ENCODE measurements at places on chromosomes 1 and 21.
A peak's percentile ranks its signal among the peaks of the same experiment; 100 is the strongest.

DNA sequence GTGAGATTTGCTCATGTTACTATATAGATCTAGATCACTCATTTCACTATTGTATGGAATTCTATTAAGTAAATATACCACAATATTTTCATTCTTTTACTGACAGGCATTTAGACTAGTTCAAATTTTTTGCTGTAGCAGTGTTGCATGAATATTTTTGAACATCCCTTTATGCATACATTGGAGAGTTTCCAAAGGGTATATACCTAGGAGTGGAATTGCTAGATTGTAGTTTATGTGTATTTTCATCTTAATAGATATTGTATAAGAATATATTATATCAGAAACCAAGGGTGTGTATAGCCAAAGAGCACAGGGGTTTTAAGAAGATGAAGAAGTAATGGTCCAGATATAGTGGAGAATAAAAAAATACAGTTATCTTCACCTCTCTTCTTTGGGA lies 6.2 kb downstream of the SCMH1 start:
- DNase-seq = no peak

DNA sequence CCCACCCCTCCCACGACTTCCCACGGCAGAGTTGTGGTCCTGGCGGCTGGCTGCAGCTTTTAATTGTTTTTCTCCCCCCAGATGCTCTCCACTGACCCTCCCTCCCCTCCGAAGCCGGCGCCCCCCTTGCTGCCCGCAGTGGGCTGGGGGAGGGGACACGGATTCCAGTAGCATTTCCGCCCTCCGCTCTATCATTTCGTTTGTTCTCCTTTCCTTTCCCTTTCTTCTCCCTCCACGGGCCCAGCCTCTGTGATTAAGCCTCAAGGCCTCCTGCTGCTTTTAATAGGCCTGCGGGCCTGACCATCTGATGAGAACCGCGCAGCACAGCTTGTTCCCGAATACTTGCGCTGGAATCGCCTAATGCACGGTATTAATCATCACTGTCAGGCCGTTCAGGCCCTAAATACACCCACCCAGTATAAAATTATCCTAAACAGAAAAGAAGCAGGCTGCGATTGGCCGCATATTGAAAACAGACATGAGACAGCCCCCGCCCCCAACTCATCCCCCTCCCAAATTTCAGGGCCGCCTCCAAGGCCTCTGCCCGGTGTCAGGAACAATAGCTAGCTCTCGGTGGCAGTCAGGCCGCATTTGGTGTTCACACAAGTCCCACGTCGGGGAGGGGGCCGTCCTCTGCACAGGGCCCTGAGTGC lies 102.0 kb upstream of the ARHGEF16 start:
- no peak for DNase-seq

DNA sequence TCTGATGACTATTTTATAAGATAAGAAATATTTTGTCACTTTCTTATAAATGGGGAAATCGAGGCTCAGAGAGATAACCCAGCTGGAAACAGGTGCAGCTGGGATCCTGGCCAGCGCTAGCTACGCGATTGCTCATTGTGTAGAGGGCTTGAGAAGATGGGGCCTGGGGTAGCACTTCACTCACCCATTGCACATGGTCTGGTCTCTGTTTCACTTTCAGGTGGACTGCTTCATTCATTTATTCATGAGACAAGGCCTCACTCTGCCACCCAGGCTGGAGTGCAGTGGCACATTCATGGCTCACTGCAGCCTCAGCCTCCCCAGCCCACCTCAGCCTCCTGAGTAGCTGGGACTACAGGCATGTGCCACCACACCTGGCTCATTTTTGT lies 23.8 kb downstream of the UBE4B start:
- DNase-seq = no peak

DNA sequence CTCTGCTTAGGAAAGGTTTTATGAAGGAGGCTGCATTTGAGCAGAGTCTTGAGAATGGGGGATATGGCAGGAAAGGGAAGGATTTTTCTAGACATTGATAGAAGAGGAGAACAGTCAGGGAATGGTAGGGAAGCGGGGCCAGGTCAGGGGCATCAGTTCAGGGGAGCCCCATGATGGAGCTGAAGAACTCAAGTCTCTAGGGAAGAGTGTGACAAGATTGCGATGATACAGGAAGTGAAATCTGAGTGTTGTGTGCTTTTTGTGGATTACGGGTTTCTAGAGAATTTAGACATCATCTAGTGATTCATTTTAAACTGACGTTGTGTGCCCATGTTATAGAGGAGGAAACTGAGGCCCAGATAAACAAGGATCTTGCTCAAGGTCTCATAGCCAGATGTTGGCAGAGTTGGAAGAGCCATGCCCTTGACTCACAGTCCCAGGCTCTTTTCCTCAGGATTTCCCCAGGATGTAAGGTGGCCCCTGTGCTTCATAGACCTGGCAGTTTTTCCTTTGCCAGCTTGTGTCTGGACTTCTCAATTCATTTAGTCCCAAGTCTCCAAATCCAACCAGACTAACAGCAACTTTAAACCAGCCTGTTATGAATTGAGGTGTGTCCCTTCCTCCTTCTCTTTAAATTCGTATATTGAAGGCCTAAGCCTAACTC lies 130.3 kb downstream of the ROR1 start:
- no peak for DNase-seq

DNA sequence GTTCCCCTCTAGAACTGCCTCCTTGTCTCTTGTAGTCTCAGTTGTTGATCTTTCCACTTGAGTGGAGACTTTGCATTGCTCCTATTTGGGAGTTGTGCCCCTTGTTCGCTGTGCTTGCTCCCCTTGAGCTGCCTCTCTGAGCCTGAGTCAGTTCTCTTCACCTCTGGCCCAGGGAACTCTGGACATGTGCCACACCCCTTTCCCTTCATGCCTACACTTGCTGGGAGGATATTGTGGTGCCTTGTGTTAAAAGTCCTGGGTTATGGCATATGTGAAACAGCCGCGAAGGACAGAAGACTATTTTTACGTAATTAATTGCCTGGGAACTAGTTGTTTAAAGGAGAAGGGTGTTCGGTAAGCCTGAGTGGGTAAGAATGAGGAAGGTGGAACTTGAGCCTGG lies 32.2 kb upstream of the RPTN start:
- no peak for DNase-seq

DNA sequence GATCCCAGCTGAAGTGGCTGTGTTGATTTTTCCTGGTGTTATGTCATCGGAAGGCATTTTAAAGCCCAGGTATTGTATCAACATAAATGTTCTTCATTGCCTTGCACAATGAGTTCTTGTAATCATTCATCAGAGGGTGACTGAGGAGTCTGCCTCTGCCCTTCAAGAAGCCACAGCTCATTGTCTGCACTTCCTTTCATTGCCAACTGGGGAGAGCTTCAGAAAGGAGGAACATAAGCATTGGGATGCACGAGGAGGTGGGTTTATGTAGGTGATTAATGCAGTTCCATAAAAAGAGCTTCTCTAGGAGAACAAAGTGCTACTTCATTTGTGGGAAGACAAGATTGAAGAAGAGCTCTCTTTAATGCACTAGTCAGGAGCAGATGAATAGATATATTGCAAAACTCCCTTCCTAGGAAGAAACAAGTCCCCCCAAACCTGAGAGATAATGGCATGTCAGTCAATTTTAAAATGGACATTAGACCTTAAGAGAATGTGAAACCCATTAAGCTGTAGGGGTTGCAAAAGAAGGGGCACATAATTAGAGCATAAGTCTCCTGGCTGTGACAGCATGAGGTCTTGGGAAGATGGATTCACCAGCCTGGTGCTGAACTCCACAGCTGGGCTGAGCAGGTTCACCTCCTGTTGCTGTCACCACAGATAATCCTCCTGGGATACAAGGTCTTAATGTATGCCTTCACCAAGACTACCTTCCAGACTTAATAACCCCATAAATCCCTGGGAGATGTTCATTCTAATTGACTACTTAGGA lies 124.6 kb downstream of the BACH1 start:
- no peak for DNase-seq

GRCh38 chr1:18542351-18542750 lies 61.6 kb downstream of the KLHDC7A start:
- no peak for DNase-seq

- DNase-seq = no peak
Observed at GRCh38 chr1:16064536-16065268, 8.7 kb downstream of the FAM131C start.

DNA sequence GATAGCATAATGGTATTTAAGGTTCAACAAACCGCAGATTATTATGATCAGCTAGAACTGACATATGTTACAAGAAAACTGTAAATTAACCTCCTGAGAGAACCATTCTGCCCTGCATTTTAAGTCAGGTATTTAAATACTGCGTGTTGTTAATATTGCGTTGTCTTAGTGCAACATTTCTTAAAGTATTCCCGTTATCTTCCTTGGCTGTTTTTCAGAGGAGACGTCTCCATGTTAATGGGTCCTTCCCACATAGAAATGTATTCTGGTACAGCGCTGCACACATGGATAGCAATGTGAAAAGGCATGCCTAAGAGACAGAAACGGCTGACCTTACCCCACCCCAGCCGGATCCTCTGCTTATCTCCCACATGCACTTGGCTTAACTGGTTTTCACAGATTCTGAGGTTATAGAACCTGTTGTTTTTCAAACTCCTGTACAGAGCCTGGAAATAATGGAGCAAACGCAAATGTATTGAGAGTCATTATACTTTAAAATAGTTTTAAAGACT lies 22.8 kb upstream of the DEGS1 start:
- no peak for DNase-seq

DNA sequence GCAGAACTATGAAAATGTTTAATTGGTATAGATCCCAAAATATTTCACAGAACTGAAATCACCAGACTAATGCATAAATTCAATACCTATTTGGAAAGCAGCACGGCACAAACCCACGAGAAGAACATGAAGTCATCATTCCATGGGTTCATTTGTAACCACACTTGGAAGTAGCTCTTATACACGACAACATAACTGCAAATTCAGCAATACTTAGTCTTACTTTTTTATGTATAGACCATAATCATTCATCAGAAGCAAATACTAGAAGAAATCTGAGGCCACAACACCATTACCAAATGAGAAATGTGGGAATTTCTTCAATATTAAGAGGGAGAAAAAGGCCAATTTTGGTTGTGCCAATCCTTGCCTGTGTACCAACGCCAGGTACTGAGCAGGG lies 4.2 kb upstream of the UBE2G2 start:
- DNase-seq = no peak

- no peak for DNase-seq
Observed at GRCh38 chr1:7326366-7326765, 444.7 kb upstream of the VAMP3 start.

- peak; percentile 76 for DNase-seq
Observed at GRCh38 chr1:235093696-235094592, 34.7 kb downstream of the TOMM20 start.

GRCh38 chr21:44329086-44329889 lies 9.9 kb downstream of the CFAP410 start:
- no peak for DNase-seq

- no peak for DNase-seq
Observed at GRCh38 chr1:27931759-27932158, 3.0 kb upstream of the SMPDL3B start.

DNA sequence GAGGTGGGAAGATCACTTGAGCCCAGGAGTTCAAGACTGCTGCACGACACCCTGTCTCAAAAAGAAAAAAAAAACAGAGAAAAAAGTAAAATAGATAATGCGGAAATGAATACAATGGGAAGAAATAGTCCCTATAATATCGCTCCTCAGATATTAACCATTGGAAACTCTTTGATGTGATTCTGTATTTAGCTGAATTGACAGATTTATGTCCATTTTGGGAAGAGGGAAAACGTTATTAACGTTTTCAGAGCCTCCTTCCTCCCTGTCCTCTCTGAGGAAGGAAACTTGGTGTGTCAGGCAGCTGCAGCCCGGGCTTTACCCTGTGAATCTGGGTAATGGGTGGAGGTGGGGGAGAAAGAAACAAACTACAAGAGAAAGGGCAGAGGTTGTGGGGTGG lies 61.6 kb upstream of the ECE1 start:
- no peak for DNase-seq

GRCh38 chr21:15390049-15390448 lies 325.2 kb upstream of the NRIP1 start:
- DNase-seq = no peak

GRCh38 chr1:89995598-89996449 lies 914 bp downstream of the ZNF326 start:
- no peak for DNase-seq

GRCh38 chr21:33916200-33916567 lies 580 bp upstream of the ATP5PO start:
- DNase-seq = no peak

DNA sequence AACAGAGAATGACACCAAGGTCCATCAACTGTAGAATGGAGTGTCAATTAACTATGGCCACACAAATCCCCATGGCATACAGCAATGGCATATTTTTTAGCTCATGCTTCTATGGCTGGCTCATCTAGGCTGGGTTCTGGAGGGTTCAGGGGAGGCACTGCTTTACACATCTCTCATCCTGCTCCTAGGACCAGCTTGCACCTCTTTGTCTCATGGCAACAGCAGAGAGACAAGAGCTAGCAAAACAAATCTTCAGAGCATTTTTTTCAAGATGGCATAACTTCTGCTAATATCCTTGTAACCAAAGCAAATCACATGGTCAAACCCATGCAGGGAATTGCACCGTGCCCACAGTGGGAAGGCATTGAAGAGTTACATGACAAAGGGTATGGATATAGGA lies 82.4 kb downstream of the KIF14 start:
- no peak for DNase-seq

GRCh38 chr1:89487972-89488371 lies 36.7 kb upstream of the LRRC8B start:
- DNase-seq = no peak

GRCh38 chr1:4773226-4773625 lies 118.8 kb downstream of the AJAP1 start:
- DNase-seq = no peak

GRCh38 chr1:97814804-97815203 lies 106.0 kb downstream of the DPYD start:
- no peak for DNase-seq

- DNase-seq = no peak
Observed at GRCh38 chr1:94865360-94865759, 45.2 kb downstream of the SLC44A3 start.

DNA sequence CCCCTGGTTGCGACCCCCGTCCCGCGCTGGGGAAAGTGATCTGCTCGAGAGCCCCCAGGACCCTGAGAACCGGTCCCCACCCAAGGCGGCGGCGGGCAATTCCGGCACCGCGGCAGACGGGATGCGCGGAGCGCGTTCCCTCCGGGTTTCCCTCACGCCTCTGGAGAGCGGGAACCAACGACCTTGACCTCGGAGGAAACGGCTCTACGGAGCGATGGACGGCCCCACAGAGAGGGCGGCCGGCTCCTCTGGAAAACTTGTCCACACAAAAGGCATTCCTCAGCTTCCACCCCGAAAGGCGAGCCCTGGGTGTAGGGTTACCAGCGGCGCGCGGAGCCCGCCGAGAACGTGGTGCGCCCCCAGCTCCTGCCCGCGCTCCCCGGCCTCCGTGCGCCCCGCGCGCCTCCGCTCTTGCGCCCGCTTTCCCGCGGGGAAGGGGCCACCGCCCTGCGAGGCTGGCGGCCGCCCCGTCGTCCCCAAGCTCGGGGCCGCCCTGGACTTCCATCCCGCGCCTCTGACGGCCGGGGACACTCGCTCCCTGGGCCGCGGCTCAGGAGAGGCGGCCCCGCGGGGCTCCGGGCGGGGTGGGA lies 391 bp upstream of the KIAA1614 start:
- DNase-seq = no peak

All from CD4-positive, alpha-beta T cell treated with Interleukin-15 for 1 hour (primary cell).